Stimulated activated CD4-positive, alpha-beta T cell treated with anti-CD3 and anti-CD28 coated beads, Interleukin-4, amount 100 ng/mL, for 4 hours (primary cell): ENCODE measurements at places on chromosomes 13 and 19.

- no peak for DNase-seq
Observed at GRCh38 chr13:98372876-98373275, 195.8 kb upstream of the RNF113B start.

DNA sequence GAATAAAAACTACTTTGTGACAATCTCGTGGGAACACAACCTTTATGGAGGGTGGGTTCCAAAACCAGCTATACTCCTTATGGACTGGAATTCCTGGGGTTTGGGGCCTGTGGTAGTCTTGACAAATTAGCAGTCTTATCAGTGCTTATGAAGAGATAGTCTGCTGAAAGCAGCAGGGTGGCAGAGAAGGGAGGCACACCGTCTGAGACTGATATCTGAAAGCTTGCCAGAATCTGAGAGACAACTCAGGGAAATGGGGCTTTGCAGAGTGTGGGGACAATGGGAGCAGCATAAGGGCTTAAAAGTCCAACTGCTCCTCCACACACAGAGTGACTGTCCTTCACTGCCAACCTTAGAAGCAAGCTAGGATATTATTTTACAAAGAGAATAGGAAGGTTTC lies 95.9 kb downstream of the UGGT2 start:
- no peak for DNase-seq

GRCh38 chr13:27643334-27644132 lies 21.8 kb downstream of the POLR1D start:
- DNase-seq: no peak

DNA sequence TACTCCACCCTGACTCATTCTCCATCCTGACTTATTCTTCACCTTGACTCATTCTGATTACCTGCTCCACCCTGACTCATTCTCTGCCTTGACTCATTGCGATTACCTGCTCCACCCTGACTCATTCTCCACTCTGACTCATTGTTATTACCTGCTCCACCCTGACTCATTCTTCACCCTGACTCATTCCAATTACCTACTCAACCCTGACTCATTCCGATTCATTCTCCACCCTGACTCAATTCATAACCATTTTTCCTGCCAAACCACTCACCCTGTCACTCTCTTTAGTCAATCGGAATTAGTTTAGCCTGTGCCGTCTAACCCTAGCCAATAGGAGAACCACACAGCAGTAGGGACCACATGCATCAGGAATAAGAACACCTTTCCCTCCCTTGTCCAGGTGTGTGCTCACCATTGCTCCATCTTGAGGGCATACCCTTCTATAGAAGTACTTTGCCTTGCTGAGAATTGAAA lies 1227.4 kb upstream of the PCDH20 start:
- no peak for DNase-seq

- no peak for DNase-seq
Observed at GRCh38 chr19:55336101-55336500, 3.6 kb upstream of the KMT5C start.

DNA sequence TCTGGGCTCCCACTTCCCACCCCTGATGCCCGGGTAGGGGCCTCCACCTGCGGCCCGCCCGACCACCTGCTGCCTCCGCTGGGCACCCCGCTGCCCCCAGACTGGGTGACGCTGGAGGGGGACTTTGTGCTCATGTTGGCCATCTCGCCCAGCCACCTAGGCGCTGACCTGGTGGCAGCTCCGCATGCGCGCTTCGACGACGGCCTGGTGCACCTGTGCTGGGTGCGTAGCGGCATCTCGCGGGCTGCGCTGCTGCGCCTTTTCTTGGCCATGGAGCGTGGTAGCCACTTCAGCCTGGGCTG lies 7.9 kb downstream of the DBP start:
- DNase-seq: no peak

DNA sequence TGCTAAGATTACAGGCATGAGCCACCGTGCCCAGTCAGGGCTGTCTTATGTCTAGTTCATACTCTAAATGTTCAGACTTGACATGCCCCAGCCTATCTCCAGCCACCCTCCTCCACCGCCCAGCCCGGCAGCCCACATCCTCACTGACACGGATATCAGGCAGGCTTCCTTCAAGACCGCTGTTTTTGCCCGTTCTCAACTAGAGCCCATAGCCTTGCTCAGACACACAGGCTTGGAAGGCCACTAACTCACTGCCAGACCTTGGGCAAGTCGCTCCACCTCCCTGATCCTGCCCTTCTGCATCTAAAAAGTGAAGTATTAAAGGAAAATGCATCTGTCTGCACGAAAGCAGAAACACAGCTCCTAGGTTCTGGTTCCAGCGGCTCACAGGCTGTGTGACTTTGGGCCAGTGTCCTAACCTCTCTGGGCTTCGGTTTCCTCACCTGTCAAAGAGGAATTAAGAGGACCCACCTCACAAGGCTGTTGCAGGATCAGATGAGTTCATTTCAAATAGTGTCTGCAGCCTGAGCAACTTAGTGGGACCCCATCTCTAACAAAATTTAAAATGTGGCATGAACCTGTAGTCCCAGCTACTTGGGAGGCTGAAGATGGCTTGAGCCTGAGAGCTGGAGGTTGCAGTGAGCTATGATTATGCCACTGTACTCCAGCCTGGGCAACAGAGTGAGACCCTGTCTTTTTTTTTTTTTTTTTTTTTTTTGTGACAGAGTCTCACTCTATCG lies 14.5 kb upstream of the CERS4 start:
- DNase-seq: peak; percentile 15

DNA sequence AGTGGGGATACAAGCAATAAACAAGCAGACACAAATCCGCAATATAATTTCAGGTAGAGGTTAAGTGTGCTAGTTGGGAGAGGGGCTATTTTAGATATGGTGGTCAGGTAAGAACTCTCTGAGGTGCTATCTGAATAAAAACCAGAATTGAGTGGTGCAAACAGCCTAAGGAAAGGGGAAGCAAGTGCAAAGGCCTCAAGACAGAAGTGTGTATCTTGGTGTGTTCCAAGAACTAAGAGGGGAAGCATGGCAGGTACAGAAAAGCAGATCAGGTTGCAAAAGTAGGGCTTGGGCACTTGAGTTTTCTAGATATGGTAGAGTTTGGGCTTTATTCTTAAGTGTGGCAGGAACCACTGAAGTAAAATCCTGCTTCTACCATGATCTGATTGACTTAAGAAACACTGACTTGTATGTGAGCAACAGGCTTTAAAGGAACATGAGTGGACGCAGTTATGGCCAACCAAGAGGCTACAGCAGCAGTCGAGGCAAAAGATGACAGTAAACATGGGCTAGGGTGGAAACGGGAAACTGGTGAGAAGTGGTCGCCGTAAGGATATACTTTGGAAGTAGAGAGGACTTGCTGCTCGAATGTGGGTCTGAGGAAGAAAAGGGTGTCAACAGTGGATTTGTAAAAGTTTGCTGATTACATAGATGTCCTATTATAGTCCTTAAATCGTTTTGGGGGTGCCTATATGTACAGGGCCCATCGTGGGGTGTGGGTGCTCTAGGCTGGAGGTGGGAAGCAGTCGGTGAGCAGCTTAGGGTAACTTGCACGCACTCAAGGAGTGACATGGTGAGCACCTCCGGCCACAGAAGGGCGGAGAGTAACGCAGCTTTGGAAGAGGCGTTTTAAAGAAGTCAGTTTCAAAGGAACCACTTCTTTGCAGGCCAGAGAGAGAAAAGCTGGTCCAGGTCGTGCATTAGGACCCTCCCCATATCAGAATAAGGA lies 677 bp downstream of the TGDS start:
- peak; percentile 24 for DNase-seq
